T-cell (primary cell): ENCODE measurements at places on chromosomes 1 and 21. TPM values are rescaled to one million over a fixed set of nuclear protein-coding genes. Genes with fewer than 3 reads are reported as not detected.

Gene ITGB2
- total RNA-seq: 434 TPM

Gene MEX3A
- total RNA-seq: 0.03 TPM

Gene ATP1A4
- not detected for total RNA-seq

DNA sequence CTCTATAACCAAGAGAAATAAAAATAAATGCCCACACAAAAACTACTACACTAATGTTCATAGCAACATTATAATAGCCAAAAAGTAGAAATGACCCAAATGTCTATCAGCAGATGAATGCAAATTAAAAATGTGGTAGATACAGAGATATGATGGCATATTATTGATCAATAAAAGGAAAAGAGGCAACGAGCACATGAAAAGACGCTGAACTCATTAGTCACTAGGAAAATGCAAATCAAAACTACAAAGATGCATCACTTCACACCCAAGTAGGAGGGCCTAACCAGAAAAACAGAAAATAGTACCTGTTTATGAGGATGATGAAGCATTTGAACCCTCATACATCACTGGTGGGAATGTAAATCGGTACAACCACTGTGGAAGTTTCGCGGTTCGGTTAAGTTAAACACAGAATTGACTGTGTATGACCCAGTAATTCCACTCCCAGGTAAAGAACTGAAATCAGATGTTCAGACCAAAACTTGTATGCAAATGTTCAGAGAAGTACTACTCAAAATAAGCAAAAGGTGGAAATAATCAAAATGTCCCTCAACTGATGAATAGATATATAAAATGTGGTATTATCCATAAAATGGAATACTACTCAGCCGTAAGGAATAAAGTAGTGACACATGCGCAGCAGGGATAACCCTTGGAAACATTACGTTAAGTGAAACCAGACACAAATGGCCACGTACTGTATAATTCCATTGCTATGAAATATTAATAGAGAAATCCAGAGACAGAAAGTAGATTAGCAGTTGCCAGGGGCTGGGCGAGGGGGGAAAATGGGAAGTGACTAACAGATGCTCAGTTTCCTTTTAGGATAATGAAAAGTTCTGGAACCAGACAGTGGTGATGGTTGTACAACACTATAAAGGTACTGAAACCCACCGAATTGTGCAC lies 3.1 kb downstream of the USP48 start:
- peaks cover 35% of the 10 kb centered on the region for H3K4me1 ChIP-seq
- no peaks in the 10 kb centered on the region for H3K36me3 ChIP-seq
- no peak overlapping the region for H3K4me3 ChIP-seq
- peak overlapping the region; percentile 43 for H3K27ac ChIP-seq

Gene HMGN2
- total RNA-seq: 310 TPM

Gene GOLPH3L
- 23.1 TPM for total RNA-seq

Gene MAEL
- total RNA-seq: not detected

DNA sequence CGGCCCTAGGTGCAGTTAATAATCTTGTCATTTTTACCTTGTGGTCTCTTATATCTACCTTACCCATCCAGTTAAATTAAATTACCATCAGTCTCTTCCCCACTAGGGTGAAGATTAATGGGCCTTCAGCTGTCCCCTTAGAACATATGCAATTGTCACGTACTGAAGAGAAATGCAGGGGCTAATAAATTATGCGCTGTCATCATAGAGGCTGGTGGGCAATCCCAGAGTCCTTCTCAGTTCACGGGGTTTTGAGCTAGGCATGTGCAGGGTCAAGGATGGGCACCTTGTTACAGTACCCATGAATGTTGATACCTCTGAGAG lies 35.8 kb downstream of the HLX start:
- H3K4me1 ChIP-seq: no peaks in the 10 kb centered on the region
- no peaks in the 10 kb centered on the region for H3K36me3 ChIP-seq
- no peaks in the 10 kb centered on the region for H3K27me3 ChIP-seq
- no peak overlapping the region for H3K4me3 ChIP-seq
- DNase-seq: no peak

DNA sequence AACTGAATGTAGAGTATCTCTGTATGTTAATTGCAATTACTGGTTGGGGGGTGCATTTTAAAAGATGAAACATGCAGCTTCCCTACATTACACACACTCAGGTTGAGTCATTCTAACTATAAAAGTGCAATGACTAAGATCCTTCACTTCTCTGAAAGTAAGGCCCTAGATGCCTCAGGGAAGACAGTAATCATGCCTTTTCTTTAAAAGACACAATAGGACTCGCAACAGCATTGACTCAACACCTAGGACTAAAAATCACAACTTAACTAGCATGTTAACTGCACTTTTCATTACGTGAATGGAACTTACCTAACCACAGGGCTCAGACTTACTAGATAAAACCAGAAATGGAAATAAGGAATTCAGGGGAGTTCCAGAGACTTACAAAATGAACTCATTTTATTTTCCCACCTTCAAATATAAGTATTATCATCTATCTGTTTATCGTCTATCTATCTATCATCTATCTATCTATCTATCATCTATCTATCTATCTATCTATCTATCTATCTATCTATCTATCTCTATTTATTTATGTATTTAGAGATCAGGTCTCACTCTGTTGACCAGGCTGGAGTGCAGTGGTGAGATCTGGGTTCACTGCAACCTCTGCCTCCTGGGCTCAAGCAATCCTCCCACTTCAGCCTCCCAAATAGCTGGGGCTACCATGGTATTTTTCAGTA lies 47.8 kb downstream of the CHML start:
- no peak for DNase-seq
- no peaks in the 10 kb centered on the region for H3K27me3 ChIP-seq
- no peaks in the 10 kb centered on the region for H3K4me1 ChIP-seq
- H3K4me3 ChIP-seq: no peak overlapping the region
- no peak overlapping the region for H3K27ac ChIP-seq

- H3K27ac ChIP-seq: no peak overlapping the region
- peaks cover 35% of the 10 kb centered on the region for H3K27me3 ChIP-seq
- H3K36me3 ChIP-seq: no peaks in the 10 kb centered on the region
- no peaks in the 10 kb centered on the region for H3K4me1 ChIP-seq
Observed at GRCh38 chr1:29801003-29801402, 564.7 kb downstream of the PTPRU start.

DNA sequence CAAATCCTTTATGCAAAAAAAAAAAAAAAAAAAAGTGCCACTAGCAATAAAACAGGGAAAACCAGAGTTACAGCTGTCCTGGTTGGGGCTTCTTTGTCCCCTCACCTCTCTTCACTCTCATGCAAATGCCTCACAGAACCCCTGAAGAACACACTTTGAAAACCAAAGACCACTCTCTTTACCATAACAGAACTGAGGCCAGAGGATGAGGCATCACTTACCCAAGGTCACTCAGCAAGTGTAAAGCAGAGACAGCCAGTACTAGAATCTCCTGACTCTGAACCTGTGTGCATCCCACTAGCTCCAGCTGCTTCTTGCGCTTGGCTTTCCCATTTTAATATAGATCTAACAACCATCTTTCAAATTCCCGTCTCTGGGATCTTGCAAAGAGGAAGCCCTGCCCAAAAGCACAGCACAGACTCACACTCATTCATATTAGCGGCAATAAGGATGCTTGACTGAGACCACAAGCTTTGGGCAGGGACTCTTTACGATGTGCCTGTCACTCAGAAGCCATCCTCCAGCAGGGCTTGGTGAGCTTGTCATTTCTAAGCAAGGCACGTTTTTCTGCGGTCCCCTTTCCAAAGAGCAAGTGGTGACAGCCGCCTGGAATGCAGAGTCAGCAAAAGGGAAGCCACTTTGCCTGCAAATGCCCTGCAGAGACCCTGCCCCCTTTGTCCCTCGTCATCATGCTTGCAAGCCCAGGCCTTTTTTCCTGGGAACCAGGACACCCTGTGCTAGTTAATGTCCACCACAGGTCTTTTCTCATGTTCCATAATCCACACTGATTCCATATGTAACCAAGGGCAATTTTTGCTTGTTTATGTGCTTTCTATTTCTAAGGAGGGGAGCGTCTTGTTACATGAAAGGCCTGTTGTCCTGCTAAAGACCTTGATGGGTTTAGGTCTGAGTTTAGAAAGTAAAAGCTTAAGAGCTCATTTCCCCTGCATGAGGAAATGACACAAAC lies 76.5 kb upstream of the NFIA start:
- H3K27me3 ChIP-seq: no peaks in the 10 kb centered on the region
- no peak overlapping the region for H3K4me3 ChIP-seq
- H3K27ac ChIP-seq: no peak overlapping the region
- no peak for DNase-seq

DNA sequence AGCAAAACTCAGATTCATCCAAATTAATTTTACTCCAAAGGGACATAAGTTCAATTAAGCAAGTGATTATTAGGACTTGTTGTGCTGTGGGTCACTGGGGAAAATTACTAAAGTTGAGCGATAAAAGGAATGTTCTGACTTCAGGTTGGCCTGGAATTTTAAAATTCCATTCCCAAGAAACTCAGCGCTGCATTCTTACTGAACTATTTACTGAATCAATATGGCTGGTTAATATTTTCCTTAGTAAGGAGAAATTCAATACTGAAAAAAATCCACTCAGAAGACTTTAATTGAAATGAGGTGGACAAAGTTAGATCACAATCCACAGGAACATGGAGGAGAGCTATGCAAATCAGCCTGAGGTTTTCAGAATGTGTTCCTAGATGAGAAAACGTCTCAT lies 578.9 kb upstream of the NR5A2 start:
- H3K27ac ChIP-seq: no peak overlapping the region
- no peak for DNase-seq
- H3K36me3 ChIP-seq: no peaks in the 10 kb centered on the region
- no peak overlapping the region for H3K4me3 ChIP-seq
- no peaks in the 10 kb centered on the region for H3K4me1 ChIP-seq
- peaks cover 11% of the 10 kb centered on the region for H3K27me3 ChIP-seq

GRCh38 chr1:121483961-121484424 lies 299.2 kb downstream of the SRGAP2C start:
- no peak for DNase-seq
- H3K36me3 ChIP-seq: no peaks in the 10 kb centered on the region
- H3K27ac ChIP-seq: no peak overlapping the region
- no peaks in the 10 kb centered on the region for H3K4me1 ChIP-seq

DNA sequence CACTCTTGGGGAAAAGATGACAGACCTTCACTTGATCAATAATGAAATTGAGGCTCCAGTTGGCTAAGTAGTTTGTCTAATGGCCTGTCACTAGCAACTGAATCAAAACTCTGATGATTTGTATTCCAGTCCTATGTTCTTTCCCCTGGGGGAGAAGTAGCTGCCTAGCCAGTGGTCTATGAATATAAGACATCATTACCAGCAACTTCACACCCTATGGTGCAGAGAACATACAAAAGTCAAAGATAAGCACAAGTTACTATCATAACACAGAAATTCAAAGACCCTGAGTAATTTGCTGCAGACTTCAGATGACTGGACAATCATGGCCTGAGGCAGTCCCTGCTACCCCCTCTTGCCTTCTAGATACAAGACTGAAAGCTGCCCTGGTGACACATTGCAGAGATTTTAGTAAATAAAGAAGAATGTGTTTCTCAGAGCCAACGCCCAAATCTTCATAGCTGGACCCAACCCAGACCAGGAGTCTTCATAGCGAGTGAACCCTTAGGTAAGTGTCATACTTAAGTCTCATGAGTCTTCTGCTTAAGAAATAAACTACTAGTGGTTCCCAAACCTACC lies 993 bp downstream of the PDZK1 start:
- H3K4me3 ChIP-seq: no peak overlapping the region
- no peak for DNase-seq
- no peak overlapping the region for H3K27ac ChIP-seq
- no peaks in the 10 kb centered on the region for H3K4me1 ChIP-seq
- no peaks in the 10 kb centered on the region for H3K27me3 ChIP-seq

DNA sequence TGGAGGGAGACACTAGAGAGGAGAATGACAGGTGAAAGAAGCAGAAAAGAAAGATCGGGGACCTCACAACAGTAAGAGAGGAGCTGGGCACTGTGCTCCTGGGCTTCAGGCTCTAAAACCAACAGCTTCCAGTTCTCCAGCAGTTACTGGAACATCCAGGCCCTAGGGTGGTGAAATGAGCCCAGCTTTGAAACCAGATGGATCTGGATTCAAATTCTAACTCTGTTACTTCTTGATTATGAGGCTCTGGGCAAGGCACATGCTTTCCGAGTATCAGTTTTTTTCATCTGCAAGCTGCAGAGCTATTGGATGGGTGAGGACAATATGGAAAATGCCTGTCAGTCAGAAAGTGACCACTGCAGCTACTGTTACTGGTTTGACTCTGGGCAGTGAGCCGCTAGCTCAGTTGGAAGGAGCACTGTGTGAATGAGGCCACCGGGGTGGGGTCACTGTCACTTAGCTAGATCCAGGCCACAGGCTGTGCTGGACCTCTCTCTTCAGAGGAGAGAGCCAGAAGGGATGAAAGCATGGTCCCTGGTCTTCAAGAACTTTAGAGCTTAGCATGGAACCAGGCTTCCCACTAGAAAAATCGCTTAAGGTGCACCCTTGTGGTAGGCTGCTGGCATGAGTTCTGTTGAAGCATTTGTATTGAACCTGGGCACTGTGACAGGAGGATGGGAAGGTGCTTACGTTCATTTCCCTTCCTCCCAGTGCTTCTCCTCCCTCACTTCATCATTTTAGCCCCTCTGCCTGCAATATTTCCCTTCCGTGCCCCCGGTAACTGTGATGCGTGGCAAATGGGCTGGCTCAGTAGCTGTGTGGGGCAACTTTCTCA lies 12.2 kb downstream of the PLEKHO1 start:
- peaks cover 29% of the 10 kb centered on the region for H3K4me1 ChIP-seq
- H3K27ac ChIP-seq: no peak overlapping the region
- H3K4me3 ChIP-seq: no peak overlapping the region
- H3K27me3 ChIP-seq: no peaks in the 10 kb centered on the region
- DNase-seq: no peak
- peaks cover 9% of the 10 kb centered on the region for H3K36me3 ChIP-seq

DNA sequence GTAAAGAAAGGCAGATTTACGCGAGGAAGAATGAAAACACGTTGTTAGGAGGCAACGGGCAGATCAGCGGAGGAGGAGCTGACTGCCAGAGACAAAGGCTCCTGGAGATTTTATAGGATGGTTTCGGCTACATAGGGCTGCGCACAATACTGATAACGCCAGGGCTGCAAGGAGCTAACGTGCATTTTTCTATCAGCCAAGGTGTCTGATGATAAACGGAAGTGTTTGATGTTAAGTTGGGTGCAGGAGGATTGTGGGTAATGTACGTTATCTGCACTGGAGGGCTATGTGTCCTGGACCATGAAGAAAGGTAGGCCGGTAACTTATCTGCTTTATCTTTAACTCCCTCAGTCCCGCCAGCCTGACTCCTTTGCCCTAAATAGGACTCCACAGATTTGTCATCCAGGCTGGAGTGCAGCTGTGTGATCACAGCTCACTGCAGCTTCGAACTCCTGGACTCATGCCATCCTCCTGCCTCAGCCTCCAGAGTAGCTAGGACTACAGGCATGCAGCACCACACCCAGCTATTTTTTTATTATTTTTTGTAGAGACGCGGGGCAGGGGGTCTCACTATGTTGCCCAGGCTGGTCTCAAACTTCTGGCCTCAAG lies 29.6 kb downstream of the SETD4 start:
- H3K4me1 ChIP-seq: peaks cover 5% of the 10 kb centered on the region
- DNase-seq: no peak
- H3K4me3 ChIP-seq: no peak overlapping the region
